Stimulated activated CD8-positive, alpha-beta memory T cell treated with anti-CD3 and anti-CD28 coated beads, Interleukin-7, amount 100 ng/mL, for 4 hours (primary cell): ENCODE measurements at places on chromosomes 12 and 14.

GRCh38 chr14:54335569-54336155 is 61.1 kb upstream of the CDKN3 start:
- no peak for DNase-seq

DNA sequence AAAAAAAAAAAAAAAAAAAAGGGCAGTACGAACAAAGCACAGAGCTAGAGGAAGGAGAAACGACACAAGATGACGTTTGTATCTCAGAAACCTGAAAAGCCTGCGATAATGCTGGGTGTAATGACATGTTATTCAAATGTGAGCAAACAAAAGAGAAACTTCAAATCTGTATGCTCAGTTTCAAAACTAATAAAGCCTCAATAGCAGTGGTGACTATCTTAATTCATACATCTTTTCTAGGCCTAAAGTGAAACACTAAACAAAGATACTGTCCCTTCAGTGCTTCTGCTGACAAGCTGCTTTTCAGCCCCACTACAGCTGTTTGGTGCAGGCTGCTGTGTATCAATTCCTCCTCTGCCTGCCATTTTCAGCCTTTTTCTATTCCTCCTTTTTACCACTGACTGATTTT is 15.8 kb downstream of the ITPR2 start:
- no peak for DNase-seq

GRCh38 chr12:52637299-52637698 is 14.7 kb downstream of the KRT2 start:
- no peak for DNase-seq

GRCh38 chr14:71321574-71322315 is 414.5 kb downstream of the PCNX1 start:
- no peak for DNase-seq

DNA sequence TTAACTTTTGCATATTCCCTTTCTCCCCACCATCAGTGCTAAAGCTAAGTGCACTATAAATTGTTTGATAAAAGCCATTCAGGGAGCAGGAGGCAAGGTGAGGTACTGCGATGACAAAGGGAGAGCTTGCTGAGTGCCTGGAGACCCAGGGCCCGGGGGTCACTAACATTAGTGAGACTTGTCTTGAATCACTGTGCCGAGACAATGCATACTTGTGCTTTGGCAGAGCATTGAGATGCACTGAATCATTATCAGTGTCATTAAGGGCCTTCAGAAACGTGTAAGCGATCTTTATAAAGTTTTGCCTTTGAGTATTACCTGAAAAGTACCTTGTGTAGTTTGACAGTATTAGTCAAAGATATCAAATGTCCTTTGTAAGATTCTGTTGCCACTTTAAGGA is 447.5 kb downstream of the PCNX1 start:
- no peak for DNase-seq

DNA sequence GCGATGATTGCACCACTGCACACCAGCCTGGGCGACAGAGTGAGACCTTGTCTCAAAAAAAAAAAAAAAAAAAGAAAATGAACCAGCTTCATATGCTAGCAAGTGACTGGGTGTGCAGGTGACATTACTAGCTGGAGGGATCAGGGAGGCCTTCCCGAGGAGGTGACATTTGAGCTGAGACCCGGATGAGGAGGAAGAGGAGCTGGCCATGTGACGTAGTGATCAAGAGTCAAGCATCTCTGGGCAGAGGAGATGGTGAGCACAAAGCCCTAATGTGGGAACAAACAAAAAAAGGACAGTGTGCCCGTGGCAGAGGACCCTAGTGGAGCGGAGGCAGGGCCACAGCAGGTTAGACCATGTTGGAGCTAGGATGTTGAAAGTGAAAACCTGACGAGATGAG is 3.5 kb upstream of the PTPN6 start:
- no peak for DNase-seq

DNA sequence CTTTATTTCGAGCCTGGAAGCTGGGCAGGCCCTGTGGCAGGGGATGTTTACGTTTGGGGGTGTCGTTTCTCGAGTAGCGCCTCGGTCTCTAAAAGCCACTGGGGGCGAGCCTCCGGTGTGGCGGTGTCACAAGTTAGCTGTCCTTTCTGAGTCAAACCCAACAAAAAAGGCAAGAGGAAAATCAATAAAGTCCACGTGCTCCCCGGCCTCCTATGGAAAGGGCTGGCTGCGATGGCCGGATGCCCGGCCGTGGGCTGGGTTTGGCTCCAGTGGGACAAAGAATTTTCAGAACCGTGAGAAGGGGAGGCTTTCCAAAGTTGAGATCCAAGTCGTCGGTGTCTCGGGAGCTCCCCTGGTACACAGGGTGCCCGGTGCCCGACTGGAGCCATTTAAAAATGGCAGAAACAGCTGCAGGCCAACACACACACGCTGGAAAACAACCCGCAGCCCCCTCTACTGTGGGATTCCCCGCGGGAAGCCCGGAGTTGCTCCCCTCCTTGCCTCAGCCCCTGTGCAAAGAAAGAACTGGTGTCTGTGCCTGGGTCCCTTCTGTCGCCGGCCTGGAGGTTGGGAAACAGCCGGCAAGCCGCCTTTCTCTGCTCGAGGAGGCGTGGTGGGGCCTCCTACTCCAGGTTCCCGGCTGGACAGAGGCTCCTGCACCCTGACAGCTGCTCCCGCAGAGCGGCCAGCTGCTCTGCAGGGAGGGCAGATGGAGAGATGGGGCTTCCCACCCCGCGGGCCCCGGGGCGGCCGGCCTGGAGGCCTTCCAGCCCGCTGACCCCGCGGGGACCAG is 1.9 kb downstream of the BCL7A start:
- DNase-seq = no peak

DNA sequence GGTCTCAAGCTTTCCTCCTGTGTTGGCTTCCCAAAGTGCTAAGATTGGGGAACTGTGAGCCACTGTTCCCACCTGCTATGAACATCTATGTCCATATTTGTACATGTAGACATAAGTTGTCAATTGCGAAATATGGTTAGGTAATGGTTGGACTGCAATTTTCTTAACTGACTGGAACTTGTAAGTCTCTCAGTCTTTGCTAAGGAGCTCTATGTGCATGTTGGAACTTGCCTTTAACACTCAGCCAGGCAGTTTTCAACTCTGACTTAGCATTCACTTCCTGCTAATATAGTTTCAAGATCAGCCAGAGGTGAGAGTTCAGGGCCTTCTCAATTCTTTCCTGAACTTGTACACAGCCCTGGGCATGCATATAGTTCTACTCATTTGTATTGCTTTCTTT is 44.5 kb upstream of the EEA1 start:
- no peak for DNase-seq

GRCh38 chr12:9761419-9761781 is 699 bp upstream of the CD69 start:
- DNase-seq = no peak

GRCh38 chr14:103854822-103855733 is 7.7 kb upstream of the PPP1R13B start:
- no peak for DNase-seq

DNA sequence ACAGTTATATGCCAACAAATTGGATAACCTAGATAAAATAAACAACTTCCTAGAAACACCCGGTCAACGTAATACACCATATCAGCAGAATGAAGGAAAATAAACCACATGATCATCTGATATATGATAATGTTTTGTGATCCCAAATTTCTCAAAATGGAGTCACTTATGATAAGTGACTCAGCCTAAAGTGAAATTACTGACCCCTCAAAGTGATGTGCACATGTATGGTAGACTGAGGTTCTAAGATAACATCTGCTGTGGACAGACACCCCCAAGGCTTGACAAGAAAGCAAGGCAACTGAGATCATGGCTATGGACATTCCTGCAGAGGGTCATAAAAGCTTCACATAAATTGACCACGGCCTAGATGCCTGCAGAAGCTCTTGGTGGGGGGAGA is 105.1 kb upstream of the DCN start:
- no peak for DNase-seq

- no peak for DNase-seq
Observed at GRCh38 chr12:104446646-104447421, 9.9 kb upstream of the CHST11 start.

GRCh38 chr12:8903646-8904045 is 10.7 kb upstream of the PHC1 start:
- no peak for DNase-seq

GRCh38 chr12:40209886-40210285 is 14.9 kb upstream of the LRRK2 start:
- DNase-seq = no peak

DNA sequence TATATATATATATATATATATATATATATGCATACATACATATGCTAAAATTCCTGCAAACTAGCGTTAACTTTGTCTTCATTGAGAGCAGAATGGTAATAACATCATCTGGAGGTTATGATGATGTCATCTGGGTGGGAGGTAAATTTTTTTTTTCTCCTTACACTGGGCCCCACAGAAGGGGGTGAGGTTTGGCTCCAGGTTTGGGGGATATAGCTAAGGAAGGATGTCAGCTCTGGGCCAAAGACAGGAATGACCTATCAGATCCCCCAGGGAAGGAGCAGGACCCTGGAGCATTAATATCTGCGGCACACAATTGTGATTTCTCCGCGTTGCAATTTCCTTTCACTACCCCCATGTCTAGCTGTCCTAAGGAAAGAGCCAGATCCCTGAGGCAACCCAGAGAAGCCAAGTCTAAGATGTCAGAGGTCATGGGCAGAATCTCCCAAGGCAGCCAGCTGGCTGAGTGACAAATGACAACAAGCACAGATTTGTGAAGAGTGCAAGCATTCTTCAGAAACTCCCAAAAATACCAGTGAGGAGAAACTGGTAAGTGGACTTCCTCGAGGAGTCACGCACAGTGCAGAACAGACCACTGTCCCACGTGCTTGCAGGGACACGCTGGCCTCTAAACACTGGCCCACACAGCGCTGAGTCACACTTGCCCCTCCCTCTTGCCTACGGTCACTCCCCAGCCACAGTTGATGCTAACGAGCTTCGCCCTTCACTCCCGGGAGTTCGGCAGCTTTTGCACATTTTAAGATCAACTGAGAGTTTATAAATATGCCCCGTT is 9.9 kb downstream of the UBC start:
- DNase-seq = no peak

DNA sequence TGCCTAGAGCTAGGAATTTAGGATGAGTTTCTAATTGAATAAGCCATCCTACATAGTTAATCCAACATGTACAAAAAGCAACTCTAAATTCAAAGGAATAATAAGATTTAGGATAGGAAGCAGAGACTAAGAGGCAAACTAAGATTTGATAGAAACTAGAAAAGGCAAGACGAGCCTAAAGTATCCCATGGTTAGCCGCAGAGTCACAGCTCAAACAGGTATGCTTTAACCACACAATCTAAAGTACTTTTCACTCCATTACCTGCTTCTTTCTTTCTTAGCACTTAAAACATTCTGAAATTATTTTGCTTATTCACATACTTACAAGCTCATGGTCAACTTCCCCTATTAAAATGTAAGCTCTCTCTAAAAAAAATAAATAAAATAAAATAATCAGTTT is 51.8 kb downstream of the OTOGL start:
- no peak for DNase-seq

DNA sequence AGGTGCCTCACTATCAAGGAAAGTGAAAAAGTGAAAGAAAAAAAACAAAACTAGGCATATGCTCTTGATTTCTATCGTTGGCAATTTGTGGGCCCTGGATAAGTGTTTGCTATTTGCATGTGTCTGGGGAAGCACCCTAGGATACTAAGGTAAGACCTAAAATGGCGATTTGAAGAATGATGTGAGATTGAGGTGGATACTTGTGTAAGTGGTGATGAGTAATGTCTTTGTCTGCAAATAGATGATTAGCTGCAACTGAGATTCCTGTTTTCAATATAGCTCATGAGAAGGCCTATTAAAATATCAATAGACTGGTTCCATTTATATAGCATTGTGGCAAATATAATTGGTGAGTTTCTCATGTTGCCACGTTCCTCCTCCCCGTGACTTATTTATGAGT is 261.7 kb downstream of the NEDD1 start:
- no peak for DNase-seq

DNA sequence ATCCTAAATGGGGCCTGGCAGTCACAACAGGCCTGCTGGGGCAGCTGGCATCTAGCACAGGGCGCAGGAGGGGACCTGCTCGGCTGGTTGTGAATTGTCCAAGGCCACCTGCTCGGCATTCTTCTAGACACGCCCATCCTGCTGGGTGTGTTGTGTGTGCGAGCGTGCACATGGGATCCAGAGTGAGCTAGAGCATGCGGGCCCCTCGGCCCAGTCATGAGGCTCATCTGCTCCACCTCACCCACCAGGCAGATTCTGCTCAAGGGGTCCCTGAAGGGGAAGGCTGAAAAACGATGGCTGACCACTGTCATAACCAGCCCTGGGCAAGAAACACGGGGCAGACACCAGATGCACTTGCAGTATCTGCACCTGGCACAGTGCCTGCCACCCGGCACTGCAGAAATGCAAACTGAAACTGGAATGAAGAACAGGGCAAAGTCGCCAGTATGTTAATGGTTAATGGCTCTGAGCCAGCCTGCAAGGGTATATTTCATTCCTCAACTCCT is 31.8 kb downstream of the MAX start:
- no peak for DNase-seq

DNA sequence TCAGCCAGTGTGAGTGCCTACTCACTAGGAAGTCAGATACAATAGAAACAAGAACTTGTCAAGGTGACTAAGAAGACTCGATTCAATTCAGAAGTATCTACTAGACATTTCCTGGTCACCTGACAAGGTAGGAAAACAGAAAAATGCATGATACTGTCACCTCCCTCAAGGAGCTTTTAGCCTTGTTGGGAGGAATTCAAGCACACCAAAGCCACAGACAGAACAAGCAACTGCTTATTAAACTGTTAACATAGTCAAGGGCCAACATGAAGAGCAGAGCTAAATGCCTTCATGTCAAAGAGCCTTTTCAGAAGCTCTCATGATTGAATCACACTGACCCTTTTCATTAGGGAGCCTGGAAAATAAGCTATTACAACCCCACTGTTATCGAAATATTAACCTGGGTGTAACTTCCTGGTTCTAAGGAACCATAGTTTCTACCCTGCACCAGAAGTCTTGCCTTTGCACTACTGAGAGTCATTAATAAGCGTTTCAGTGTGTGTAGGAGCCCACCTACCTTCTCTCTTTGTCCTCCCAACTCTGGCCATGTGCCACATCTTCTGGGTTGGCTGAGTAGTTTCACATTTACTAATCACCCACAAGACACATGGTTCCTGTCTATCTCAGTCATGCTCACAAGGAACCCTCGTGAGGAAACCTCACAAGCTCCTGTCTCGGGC is 31.0 kb upstream of the LGALS3 start:
- DNase-seq = peak; percentile 39

DNA sequence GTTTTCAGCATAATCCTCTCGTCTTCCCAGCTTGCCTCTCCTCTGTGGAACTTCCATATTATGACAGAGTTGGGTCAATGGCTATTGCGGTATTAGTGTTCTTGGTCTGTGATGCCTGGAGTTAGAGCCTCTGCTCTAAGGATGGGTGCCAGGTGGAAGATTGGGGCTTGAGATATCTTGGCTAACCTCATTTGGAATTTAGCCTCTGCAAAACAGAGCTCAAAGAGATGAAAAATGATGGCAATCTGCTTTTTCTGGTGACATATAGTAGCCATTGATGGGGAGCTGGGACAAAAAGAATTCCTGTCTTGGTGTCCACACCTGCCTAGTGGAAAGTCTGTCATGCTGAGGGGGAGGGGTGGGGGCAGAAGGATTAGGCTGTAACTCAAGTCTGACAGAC is 152.1 kb downstream of the RPL10L start:
- no peak for DNase-seq
